ENCODE measurements at places on chromosomes 16 and 17.

DNA sequence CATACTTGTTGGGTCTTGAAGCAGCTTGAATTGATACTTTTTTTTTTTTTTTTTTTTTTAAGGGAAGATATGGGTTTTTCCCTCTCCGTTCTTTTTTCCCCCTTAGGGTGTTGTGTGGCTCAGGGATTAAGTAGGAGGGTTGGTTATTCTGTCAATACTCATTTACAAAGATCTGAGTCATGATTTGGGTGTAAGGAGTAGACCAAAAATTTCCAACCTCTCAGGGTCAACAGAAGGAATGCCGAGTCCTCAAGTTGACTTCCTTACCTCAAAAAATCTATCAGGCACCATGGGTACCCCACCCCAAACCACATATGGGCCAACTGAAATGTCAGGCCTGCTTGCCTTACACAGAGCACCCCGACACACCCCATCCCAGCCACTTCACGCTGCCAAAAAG lies 230.5 kb downstream of the CCDC182 start:
- no peak for DNase-seq

GRCh38 chr17:81867991-81868673 lies 3.0 kb downstream of the ARHGDIA start:
- no peak for DNase-seq

GRCh38 chr17:73697872-73698271 lies 53.6 kb upstream of the SDK2 start:
- no peak for DNase-seq

GRCh38 chr17:58277802-58278595 lies 2.7 kb downstream of the MPO start:
- DNase-seq, result peak; percentile 78
